ENCODE measurements at places on chromosomes 4 and X.
A peak's percentile ranks its signal among the peaks of the same experiment; 100 is the strongest.

DNA sequence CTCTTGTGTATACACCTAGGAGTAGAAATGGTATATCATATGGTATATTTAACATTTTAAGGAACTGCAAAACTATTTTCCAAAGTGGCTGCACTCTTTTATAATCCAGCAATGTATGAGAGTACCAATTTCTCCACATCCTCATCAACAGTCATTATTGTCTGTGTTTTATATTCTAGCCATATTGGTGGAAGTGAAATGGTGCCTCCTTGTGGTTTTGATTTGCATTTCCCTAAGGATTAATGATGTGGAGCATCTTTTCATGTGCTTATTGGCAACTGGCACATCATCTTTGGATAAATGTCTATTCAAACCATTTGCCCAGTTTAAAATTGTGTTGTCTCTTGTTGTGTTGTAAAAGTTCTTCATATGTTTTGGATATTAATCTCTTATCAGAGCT lies 9.6 kb downstream of the BMP15 start:
- DNase-seq, result no peak

DNA sequence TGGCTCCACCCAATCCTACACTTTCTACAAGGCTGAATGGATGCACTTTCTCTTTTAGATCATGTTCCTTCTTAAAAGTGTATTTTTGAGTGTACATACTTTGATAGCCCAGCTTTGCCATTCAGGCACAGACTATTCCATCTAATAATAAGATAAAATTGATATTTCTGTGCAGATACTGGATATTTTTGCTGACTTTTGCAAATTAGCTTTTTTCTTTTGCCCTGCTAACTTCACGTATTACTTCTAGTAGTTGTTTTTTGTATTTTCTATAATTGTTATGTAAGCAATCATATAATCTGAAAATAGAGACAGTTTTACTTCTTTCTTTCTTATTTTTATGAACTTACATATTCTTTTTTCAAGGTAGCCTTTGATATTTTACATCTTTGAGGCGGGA lies 13.5 kb upstream of the GYPA start:
- no peak for DNase-seq

DNA sequence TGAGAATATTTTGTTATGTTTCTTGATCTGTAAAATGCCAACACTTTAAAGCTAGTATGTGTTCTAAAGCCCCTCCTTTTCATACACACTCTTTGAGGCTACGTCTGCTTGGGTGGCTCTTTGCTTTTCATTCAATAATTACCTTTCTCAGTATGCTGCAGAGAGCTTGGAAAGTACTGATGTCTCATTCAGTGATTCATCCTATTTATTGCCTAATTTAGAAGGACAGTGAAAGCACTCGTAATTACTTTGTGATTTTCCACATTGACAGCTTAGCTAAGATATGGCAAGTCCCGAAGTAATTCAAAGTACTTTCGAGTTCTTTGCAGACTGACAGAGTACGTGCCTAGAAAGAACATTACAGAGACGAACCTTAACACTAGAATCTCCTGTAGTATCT lies 57.2 kb downstream of the BMP15 start:
- DNase-seq, result no peak

- no peak for DNase-seq
These were observed 22.3 kb downstream of the TEC start for GRCh38 chr4:48247142-48247877.

GRCh38 chr4:2829933-2830451 lies 13.7 kb upstream of the ADD1 start:
- DNase-seq, result peak; percentile 13

DNA sequence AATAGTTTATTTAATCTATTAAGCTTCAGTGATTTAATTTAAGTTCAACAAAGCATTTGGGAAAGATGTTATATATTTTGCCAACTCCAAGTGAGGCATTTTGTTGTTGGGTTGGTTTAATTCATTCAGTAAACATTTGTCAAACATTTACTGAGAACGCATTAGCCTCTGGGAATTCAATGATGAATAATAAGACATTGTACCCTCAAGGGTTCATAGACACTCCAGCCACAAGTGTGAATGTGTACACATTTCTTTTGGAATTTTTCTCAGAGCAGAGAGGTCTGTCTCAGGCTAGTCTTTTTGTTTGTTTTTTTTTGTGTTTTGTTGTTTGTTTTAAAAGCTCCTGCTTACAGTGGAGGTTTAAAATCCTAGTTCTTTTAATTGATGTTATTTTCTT lies 203.9 kb downstream of the SOWAHB start:
- no peak for DNase-seq

- DNase-seq, result no peak
These were observed 105.0 kb downstream of the SH3KBP1 start for GRCh38 chrX:19782419-19782818.

DNA sequence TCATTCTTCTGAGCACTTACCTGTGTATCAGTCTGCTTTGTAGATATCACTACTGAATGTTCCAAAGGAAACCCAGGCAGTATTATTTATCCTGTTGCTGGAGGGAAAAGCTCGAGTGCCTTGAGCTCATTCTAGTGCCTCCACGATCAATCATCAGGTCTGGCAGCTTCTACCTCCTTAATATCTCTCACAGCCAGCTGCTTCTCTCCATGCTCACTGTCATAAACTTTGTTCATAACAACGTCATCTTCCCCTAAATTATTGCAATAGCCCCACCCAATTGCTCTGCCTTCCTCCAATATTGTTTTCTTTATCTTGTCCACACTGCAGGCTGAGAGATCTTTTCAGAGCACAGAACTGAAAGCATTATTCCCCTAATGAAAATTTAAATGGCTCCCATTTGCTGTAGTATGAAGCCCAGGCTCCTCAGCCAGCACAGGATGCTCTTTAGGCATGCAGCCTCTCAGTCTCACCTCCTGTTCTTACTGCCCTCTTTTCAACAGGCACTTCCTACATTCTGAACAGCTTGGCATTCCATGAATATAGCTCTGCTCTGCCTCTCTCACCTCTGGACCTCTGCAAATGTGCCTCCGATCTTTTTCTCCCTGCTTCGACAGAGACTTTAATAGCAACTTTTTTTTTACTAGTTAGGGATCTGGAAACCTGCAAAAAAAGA lies 504.2 kb upstream of the IGFBP7 start:
- DNase-seq, result no peak

DNA sequence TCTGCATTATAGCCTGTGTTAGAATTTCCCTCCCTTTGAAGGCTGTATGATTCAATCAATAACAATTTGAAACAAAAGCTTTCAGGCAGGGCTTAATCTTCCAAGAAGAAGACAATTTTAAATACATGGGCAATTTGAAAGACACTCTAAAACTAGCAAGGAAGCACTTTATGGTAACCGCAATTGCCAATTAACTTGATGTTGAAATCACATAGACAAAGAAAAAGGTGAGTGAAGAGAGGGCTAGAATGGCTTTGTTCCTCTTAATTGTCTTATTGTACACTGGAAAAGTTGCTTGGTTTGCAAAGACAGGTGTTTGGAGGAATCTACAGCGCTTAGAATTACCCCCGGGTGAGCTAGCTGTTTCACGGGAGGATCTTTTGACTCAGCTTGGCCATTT lies 74.4 kb upstream of the PRKX start:
- no peak for DNase-seq

GRCh38 chrX:45761920-45762319 lies 561.2 kb upstream of the DIPK2B start:
- DNase-seq, result no peak

DNA sequence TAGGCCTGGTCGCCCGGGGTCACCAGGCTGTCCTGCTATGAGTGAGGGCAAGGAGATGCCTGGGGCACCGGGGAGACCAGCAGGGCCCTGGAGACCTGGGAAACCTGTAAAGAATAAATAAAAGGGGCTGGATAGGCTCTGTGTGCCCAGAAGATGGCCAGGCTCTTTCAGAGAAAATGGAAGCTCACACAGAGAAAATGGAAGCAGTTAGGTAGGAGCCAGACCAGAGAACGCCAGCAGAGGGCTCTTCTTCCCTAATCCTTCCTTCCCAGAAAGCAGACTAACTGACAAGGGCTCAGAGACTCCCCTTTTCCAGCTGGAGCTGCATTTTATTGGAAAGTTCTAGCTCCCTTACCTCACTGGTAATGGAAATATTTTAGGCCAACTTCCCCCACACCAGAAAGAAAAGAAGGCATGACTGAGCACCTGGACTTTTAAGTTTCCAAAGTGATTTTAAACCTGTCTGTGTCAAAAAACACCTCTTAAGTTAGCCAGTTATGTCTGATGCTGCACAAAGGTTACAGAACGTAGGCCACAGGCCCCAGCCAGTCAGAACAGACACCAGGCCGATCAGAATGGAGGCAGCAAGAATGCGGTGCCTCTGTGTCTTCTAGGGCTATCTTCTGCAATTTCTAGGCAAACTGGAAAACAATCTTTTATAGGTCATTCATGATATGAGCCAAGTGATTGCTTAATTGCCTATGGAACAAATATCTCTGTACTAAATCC lies 74.0 kb downstream of the ATG4A start:
- DNase-seq, result no peak

DNA sequence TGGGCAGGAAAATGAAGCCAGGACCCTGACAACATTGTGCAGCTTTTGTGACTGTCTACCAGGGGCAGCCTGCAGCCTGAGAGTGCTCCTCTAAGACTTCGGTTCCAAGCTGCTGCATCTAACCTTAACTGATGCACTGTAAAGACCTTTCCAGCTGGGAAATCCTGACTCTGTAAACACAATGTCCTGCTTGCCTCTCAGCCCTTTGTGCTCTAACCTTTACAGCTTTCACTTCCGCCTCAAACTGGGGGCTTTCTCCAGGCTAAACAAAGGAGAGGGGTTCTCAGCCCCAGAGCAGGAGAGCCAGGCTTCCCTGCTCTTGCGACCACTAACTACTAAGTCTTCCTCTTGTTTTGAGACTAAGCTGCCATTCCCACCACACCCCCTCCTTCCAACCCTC lies 19.3 kb upstream of the RASL11B start:
- no peak for DNase-seq

DNA sequence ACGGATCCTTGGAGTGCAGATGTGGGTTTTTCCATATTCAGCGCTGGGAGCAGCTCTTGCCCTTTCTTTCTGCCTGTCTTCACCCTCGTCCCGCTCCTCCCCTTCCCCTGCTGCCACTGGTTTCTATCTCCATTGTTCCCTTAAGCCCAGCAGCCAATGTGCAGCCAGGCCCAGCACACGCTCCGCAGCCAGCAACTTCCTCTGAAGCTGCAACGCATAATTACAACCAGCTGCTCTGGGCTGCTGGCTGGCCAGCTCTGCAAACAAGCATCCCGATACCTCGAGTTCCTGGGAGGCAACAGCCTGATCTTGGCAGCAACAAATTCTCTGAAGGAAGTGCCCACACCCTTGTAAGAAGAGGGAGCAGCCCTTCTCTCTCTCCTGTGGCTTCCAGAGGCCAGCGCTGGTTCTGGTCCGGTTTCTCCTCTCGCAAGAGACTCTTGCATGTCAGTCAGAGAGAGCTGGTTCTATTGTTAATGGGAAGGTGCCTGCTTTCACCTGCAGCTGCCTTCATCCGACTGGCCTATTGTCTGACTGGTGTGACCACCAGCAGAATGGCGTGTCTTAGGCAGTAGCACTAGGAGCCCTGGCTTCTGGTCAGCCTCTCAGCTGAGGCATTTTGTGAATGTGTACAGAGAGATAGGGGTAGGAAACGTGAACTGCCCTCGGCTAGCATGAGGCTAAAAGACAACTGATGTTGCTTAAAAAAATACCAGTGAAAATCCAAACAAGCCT lies 83.8 kb upstream of the MAML3 start:
- DNase-seq, result no peak

DNA sequence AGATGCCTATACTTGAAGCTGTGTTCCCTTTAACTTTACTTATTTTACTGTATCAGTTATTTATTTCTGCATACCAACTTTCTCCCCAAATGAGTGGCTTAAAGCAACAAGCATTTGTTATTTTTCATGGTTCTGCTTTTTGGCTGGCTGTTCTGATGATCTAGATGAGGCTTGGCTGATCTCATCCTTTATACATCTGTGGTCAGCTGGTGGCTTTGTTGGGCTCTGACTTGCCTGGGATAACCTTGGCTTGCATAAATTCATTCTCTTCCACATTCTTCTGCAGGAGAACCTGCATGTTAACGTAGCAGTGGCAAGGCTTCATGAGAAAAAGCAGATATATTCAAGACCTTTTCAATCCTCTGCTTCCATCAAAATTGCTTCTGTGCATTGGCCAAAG lies 1317.6 kb downstream of the ADGRL3 start:
- DNase-seq, result no peak

- no peak for DNase-seq
These were observed 70.2 kb upstream of the LONRF3 start for GRCh38 chrX:118904218-118904617.

DNA sequence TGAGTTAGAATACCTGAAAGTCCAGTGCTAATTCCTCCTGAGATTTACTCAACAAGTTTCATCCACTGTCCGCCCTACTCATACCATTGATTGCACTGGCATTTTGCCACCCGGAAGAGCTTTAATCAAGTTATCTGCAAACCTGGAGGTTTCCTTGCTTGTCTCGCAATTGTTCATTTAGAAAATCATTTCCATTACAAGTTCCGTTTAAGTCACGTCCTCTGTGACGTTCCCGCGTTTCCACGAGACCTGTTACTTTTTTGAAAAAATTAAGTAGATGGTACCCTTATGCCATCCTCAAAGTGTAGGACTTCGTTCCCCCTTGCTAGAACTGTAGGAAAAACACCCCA lies 761 bp upstream of the FRYL start:
- no peak for DNase-seq

DNA sequence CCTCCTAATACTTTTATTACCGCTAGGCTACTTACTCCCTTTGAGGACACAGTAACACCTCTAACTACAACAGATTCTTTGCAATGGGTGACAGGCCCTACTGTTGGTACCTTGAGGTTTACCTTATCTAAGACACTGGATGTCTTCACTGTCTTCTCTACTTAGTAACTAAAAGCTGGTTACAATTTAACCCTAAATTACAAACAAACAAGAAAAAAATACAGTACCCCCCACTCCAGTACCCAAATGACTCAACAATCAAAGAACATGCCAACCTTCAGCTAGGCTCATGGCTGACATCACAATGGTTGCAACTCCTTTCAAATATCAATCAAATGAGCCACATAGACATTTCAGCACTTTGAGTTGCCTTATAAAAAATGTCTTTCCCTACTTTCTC lies 198.0 kb downstream of the GUCY2F start:
- DNase-seq, result no peak

DNA sequence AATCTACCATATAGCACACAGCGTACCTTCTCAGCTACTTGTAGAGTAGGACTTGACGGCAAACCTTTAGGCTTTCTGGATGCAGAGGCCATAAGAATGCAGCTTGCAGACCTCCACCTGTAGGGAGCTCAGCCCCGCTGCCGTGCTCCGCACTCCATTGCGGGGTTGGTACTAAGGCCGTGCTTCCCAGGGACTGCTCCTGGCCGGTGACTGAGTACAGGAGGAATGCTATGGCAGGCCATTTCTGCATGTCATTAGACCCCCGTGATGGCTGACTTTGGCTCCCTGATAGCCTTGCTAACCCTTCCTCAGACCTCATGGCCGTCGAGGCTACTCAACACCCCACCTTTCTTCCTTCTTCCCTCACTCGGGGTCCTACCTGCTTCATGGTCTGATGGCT lies 26.4 kb downstream of the TIGD2 start:
- no peak for DNase-seq

- no peak for DNase-seq
These were observed 42.1 kb upstream of the PDGFC start for GRCh38 chr4:157013656-157014055.
